ENCODE measurements at places on chromosomes 11 and 22.
A peak's percentile ranks its signal among the peaks of the same experiment; 100 is the strongest.

DNA sequence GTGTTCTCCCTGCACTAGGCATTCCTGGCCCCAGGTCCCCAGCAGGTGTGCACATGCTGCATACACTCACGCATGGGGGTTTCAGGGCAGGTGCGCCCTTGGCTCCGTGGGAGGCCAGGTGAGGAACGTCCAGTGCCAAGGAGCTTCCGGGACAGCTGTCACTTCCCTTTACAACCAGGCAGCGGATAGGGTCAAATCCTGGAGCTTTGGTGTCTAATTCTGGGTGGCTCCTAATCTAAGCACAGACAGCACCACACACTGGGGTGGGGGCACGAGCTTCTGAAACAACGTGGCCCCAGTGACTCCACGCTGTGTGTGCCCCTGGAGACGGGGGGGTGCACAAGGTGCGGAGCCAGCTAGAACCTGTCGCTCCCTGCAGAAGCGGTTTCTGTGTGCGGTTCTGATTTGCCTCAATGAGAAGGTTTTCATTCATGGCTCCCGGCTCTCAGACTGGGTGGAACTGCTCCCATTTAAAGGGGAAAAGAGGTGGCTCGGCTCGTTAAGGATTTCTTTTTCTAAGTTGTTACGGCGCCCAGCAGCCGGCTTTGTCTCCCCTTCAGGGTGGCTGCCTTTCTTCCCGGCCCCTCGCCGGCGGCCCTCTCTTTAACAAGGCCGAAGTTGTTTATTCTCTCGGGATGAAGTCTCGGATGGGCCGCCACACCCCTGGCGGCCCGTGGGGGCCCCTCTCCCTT, 5.0 kb downstream of the CCND1 start:
- no peak for DNase-seq

DNA sequence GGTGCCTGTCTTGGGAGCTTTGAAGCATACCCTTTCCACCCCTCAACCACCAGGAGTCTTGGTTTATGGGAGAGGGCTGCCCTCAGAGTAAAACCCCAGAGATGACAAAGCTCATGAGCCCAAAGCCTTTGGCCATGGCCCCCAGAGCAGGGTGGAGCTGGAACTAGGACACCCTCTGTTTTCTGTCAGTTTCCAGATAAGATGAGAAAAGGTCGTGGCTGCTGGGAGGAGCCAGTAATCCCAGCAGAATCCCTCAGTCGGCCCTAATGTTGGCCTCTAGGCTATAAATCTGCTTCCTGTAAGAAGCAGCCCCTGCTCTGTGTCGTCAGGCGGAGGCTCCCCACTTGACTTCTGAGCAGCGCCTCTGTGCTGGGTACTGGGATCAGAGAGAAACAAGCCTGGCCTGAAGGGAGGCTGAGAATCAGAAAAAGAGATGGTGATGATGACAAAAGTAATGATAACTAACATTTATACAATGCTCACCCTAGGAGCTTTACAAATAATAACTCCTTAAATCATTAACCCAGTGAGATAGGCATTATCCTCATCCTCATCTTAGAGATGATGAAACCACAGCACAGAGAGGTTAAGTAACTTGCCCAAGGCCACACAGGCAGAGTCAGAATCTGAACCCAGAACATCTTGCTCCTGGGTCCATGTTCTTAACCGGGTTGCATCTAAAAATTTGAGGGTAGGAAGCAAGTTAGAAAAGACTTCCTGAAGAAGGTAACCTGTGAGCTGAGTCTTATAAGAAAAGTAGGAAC, 471.4 kb downstream of the SOX6 start:
- DNase-seq: no peak

GRCh38 chr11:75349521-75350116, 1.8 kb downstream of the ARRB1 start:
- no peak for DNase-seq

DNA sequence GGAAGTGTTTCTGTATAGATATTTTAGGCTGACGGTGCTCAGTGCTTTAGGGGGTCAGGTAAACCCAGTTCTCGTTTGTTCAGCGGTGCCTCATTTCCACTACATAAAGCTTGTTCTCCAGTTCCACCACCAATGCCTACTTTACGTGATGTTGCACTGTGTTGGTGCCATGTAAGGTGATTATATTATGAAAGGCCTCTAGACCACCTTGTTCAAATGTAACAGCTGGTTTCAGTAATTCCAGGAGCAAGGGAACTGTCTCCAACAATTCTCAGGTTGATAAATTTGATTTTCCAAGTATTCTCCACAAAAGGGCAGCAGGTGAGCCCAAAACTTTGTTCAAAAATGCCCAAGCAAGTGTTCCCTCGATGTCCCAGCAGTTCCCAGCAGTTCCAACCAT, 83.7 kb upstream of the SEPTIN5 start:
- no peak for DNase-seq

DNA sequence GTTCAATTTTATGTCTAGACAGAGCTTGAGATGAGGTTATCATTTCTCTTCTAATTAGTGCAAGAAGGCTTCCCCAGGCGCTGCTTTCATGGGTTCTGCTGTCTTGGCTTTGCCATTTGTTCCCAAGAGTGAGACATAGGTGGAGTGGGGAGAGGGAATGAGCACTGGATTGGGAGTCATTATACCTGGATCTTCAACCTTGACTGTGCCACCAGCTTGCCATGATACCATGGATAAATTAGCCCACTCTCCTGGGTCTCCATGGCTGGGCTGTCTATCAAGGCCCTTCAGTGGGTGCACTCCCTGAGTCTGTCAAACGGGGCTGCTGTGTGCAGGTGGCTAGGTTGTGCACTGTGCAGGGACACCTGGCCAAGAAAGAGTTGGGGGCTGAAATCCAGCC, 15.6 kb upstream of the NECTIN1 start:
- DNase-seq: no peak

- DNase-seq: peak; percentile 25
Measured at GRCh38 chr11:67613960-67614715, 7.4 kb downstream of the NDUFV1 start.

DNA sequence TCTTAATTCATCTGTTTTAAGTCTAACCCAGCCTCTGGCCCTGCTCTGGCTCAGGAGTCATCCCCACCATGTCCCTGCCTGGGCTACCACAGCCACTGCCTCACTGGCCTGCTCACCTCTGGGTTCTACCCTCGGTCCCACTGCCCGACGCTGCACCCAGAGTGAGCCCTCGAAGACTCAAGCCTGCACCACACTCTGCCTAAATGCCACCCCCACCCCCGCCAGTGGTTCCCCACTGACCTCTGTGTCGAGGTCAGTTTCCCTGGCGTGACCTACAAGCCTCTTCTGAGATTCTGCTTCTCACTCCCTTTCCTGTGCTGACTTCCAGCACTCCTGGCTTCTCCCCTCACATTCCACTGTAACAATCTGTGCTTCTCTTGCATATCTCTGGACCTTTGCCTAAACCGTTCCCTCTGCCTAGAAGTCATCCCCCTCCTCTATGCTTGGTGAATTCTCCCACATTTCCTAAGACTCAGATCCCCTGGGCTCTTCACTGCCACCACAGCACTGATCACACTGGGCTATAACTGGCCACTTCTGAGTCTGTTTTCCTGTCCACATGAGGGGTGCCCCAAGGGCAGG, 12.5 kb upstream of the PDE2A start:
- DNase-seq: no peak

DNA sequence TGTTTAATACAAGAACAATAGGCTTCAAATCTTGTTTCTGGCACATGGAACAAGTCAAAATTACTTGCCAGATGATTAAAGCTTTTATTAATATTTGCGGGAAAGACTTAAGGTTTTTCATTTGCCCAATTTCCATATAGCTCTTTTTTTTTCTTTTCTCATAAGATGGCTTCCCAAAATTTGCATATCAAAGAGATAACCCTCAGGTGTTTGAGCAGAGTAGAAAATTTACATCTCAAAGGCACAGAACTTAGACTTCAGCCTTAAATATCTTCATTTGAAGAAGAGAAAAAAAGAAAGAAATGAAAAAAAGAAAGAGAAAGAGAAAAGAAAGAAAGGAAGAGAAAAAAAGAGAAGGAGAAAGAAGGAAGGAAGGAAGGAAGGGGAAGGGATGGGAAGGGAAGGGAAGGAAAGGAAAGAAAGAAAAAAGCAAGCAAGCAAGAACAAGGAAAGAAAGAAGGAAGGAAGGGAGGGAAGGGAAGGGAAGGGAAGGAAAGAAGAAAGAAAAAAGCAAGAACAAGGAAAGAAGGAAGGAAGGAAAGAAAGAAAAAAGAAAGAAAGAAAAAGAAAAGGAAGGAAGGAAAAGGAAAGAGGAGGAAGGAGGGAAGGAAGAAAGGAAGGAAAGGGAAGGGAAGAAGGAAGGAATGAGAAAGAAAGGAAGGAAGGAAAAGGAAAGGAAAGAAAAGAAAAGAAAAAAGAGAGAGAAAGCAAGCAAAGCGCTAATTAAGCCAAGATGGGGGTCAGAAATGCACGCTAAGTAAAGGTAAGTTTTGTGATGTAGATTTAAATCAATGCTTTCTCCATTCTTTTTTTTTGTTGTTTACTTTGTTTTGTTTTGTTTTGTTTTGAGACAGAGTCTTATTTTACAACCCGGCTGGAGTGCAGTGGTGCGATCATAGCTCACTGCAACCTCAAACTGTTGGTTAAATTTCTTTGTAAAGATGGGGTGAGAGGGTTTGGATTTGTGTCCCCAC, 20.2 kb upstream of the IFITM3 start:
- no peak for DNase-seq

- no peak for DNase-seq
Measured at GRCh38 chr11:104370478-104370877, 206.5 kb upstream of the PDGFD start.

- no peak for DNase-seq
Measured at GRCh38 chr11:71239581-71239980, 12.8 kb downstream of the SHANK2 start.

- DNase-seq: no peak
Measured at GRCh38 chr11:43941257-43941994, 1.0 kb upstream of the C11orf96 start.

- no peak for DNase-seq
Measured at GRCh38 chr11:57203359-57203758, 21.6 kb downstream of the LRRC55 start.

DNA sequence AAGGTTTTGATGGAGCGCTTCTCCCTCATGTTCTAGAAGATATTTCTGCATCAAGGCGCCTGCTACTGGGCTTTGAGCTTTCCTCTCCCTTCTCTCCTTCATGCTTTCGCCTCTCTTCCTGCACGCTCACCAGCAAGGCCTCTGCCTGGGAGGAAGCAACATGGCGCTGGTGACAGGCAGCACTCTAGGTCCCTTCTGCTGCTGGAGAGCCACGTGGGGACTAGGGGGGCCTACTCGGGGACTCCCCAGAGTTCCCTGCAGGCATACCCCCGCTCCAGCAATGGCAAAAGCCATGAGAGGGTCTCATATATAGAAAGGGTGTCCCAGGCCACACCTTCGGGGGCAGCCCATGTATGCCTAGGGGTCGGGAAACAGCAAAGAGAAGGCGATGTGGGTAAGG, 49.7 kb downstream of the GRIK4 start:
- DNase-seq: no peak

GRCh38 chr11:78420255-78420764, 2.7 kb upstream of the GAB2 start:
- peak; percentile 62 for DNase-seq

- DNase-seq: no peak
Measured at GRCh38 chr11:115126092-115126491, 378.1 kb downstream of the CADM1 start.

DNA sequence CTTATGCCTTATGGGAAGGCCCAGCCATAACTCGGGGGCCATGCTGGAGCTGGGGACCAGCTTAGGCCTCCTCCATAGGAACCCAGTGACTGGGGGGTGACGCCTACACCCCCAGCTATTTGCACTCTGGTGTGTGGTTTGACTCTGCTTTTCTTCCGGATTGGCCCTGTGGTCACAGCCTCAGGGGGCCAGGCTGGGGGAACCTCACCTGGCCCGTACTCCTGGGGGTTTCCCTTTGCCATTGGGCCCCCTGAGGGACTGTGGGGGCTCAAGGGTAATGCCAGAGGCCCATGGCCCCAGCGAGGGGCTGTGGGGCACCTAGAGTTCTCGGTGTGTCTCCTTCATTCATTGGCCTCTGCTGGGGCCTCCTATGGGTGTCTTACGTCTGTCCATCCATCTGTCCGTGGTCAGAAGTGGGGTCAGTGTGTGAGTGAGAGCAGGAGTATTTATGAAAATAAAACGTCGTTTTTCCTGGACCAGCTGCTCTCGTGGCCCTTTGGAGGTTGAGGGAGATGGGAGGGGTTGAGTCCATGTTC, 6.3 kb upstream of the SH3BP1 start:
- DNase-seq: no peak

DNA sequence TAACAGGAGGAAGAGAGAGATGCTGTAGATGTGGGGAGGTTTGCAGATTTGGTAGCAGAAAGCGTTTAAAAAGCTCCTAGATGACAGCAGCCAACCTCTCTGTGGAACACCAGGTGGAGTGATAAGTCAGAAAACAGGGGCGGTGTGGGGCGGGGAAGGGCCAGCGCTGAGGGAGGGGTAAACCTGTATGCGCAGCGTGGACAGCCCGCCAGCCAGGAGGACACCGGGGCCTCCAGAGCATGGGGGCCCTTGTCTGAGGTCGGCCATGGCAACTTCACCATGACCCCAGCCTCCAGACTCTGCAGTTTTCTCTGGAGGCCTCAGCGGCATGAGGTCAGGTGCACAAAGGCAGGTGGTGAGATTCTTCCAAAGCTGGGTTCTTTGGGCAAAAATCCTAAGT, 423.7 kb downstream of the BRD1 start:
- DNase-seq: no peak

- DNase-seq: no peak
Measured at GRCh38 chr11:72705442-72706365, 31.5 kb upstream of the PDE2A start.

GRCh38 chr22:49575703-49576081, 252.0 kb downstream of the BRD1 start:
- DNase-seq: no peak

DNA sequence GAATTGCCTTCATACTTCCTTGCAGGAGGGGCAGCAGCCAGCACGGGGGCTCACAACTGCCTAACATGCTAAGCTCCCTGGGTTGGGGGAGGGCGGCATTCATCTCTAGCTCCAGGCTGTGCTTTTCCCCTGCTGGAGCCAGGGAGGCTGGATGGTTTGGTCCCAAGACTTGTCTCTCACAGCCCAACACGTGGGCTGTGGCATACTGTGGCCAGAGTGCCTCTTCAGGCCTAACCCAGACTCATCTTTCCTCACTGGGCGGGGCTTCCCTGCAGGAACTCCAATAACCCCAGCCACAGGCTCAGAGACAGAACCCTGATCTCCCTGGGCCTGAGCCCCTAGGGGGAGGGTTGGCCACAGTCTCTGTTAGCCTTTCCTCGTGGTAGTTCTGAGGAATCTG, 121.9 kb upstream of the PLET1 start:
- DNase-seq: no peak

- no peak for DNase-seq
Measured at GRCh38 chr11:48029681-48030290, 49.4 kb downstream of the PTPRJ start.

GRCh38 chr11:80388130-80388529, 947.3 kb upstream of the TENM4 start:
- DNase-seq: no peak

- DNase-seq: no peak
Measured at GRCh38 chr11:94641167-94641761, 74.1 kb downstream of the PIWIL4 start.
